ENCODE measurements at places on chromosomes 7 and 10.

GRCh38 chr7:92797284-92797683 lies 39.1 kb downstream of the CDK6 start:
- H3K27me3 ChIP-seq: no peaks in the 10 kb centered on the region
- no peak overlapping the region for H3K4me3 ChIP-seq
- H3K36me3 ChIP-seq: no peaks in the 10 kb centered on the region
- H3K27ac ChIP-seq: no peak overlapping the region
- DNase-seq: no peak

- H3K36me3 ChIP-seq: no peaks in the 10 kb centered on the region
- no peak overlapping the region for H3K27ac ChIP-seq
- H3K4me1 ChIP-seq: no peaks in the 10 kb centered on the region
These were observed 335.3 kb downstream of the GLRX3 start for GRCh38 chr10:130471486-130471885.

DNA sequence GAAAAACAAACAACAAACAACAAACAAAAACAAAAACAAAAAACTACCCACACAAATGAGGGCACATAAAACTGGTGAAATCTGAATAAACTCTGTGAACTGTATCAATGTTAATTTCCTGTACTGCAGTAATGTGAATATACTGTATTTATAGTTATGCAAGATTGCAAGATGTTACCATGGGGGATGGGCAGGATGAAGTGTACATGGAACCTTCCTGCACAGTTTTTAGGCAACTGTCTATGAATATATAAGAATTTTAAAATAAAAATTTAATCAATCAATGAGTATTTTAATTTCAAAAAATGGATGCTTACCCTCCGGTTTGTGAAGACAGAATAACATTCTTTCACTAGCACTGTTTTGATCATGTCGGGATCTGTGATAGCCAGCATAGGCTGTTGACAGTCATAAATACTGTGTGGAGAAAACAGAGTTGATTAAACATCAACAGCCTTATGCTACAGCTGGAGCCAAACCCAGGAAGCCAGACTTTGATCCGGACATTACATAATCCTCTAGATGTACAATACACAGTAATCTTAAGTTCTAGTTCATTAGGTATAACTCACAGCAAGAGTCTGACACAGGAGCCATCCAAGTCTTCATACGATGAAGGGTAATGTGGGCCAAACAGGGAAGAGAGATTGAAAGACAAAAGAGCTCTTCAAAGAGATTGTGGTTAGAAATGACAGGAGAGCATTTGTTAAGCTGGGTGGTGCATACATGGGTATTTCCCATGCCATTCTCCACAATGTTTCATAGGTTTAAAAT lies 14.8 kb downstream of the CYP3A7 start:
- no peak for DNase-seq
- no peak overlapping the region for H3K27ac ChIP-seq
- H3K4me3 ChIP-seq: no peak overlapping the region
- H3K36me3 ChIP-seq: no peaks in the 10 kb centered on the region
- no peaks in the 10 kb centered on the region for H3K4me1 ChIP-seq

- no peaks in the 10 kb centered on the region for H3K27me3 ChIP-seq
- no peaks in the 10 kb centered on the region for H3K36me3 ChIP-seq
- no peak for DNase-seq
- no peak overlapping the region for H3K27ac ChIP-seq
- H3K4me1 ChIP-seq: no peaks in the 10 kb centered on the region
These were observed 891.0 kb upstream of the SORCS1 start for GRCh38 chr10:108055506-108055905.

DNA sequence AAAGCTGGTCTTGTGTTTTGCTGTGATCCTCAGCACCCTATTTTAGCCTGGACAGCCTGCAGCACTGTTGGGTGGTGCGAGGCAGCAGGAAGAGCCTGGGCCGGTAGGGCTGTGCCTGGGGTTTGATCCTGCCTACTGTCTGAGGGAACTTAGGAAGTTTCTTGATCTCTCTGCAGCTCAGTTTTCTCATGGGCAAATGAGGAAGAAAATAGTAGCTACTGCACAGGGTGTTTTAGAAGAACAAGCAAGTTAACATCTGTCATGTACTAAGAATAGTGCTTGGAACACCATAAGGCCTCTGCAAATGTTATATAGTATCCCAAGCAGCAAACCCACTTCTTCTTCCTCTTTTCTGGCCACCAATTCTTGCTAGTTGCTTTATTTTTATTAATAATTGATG lies 12.0 kb upstream of the AGR2 start:
- no peak overlapping the region for H3K27ac ChIP-seq
- no peaks in the 10 kb centered on the region for H3K36me3 ChIP-seq
- no peaks in the 10 kb centered on the region for H3K4me1 ChIP-seq
- H3K4me3 ChIP-seq: no peak overlapping the region
- no peak for DNase-seq

DNA sequence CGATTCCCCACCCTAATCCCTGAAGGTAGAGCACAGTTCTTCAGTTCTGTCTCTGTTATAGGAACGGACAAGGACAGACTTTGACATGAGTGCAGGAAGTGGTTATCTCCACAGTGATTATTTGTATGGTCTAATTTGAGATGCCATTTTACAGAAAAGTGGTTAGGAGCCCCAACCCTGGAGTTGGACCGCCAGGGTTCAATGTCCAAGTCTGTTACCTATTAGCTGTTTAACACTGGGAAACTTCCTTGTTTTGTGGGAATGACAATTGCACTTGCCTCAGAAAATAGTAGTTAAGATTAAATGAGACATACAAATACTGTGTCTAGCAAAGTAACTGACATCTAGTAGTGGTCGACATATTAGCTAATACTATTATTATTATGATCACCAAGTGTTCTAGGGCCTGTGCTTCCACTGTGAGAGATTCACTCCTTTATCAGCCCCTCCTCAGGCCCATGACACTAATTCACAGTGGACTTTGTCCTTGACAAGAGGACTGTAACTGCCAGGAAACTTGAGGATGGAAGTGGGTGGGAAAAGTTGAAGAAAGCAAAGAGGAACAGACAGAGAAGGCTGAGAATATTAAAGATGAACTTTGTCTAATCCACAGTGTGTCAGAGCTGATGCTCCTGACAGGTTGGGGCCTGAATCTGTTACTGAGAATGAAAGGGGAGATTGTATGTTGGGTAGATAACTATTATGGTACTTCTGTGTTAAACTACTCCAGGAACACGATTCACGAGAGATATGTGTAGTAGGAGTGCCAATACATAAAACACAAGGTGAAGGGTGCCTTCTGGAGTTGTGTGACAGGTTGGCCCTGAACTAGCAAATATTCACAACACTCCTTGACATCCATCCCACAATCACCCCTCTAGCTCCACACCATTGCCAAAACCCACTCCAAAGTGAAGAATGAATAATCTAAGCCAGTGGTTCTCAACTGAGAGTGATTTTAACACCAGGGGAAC lies 66.4 kb downstream of the TAC1 start:
- no peak overlapping the region for H3K4me3 ChIP-seq
- no peaks in the 10 kb centered on the region for H3K4me1 ChIP-seq
- H3K27ac ChIP-seq: no peak overlapping the region
- H3K36me3 ChIP-seq: no peaks in the 10 kb centered on the region
- H3K27me3 ChIP-seq: no peaks in the 10 kb centered on the region

- no peaks in the 10 kb centered on the region for H3K4me1 ChIP-seq
- DNase-seq: no peak
- H3K27ac ChIP-seq: no peak overlapping the region
- no peaks in the 10 kb centered on the region for H3K27me3 ChIP-seq
These were observed 93.3 kb downstream of the ZNF777 start for GRCh38 chr7:149367418-149368180.

DNA sequence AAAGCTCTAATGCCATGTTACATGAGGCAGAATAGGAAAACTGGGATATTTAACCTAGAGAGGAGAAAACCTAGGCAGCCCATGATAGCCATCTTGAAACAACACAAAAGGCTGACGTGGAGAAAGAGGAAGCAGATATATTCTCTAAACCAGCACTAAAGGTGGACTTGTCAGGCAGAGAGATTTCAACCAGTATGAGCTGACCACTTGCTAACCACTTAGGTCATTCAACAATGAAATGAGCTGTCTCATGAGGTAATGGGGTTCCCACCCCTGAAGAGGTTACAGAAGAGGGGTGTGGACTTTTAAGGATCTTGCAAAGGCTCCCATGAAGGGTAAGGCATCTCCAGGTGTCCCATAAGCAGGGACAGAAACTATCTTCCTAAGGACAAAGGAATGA lies 26.8 kb upstream of the EGR2 start:
- no peak overlapping the region for H3K4me3 ChIP-seq
- no peaks in the 10 kb centered on the region for H3K27me3 ChIP-seq
- no peaks in the 10 kb centered on the region for H3K4me1 ChIP-seq
- H3K27ac ChIP-seq: no peak overlapping the region
- H3K36me3 ChIP-seq: no peaks in the 10 kb centered on the region
